Activated CD4-positive, alpha-beta memory T cell treated with anti-CD3 and anti-CD28 coated beads, Interleukin-2, amount 10 ng/mL, durations not matched to agents 7 days and 5 days (primary cell): ENCODE measurements at places on chromosomes 7 and 10.

DNA sequence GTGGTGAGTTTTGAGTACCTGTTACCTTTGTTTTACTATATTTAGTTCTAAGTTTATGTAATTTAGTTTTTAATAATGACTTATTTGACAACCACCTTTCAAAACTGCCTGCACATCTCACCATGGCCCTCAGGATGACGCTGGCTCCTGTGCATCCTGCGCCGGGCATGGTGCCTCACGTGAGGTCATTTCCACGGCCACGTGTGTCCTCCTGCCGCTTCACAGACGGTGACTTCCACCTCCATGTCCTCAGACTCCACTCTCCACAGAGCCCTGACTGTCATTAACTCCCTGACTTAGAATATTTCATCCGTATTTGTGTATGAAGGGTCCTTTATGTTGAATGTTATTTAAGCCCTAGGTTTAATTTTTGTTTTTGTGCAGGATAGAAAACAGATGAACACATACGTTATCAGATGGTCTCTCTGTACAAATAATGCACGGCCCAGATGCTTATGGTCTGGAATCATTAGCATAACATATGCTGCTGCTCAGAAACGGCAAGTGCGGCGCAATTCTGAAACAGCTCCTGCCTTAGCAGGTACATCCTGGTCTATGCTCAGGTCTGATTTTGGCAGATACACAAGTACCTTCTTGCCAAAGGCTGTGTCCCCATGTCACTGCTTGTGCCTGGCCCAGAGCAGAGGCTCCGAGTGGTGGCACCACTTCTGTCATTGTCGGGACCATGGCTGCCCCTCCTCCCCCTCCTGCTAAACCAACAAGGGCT is 155.8 kb downstream of the WDR37 start:
- DNase-seq = no peak

GRCh38 chr10:76463111-76463510 is 1031.7 kb downstream of the LRMDA start:
- no peak for DNase-seq

GRCh38 chr10:32556783-32557395 is 110.9 kb downstream of the CCDC7 start:
- DNase-seq = no peak

GRCh38 chr7:47693216-47693615 is 111.3 kb upstream of the TNS3 start:
- DNase-seq = no peak

- no peak for DNase-seq
These were observed 39.1 kb downstream of the CDK1 start for GRCh38 chr10:60817398-60817805.

- no peak for DNase-seq
These were observed 132.9 kb downstream of the CHN2 start for GRCh38 chr7:29327455-29327854.

DNA sequence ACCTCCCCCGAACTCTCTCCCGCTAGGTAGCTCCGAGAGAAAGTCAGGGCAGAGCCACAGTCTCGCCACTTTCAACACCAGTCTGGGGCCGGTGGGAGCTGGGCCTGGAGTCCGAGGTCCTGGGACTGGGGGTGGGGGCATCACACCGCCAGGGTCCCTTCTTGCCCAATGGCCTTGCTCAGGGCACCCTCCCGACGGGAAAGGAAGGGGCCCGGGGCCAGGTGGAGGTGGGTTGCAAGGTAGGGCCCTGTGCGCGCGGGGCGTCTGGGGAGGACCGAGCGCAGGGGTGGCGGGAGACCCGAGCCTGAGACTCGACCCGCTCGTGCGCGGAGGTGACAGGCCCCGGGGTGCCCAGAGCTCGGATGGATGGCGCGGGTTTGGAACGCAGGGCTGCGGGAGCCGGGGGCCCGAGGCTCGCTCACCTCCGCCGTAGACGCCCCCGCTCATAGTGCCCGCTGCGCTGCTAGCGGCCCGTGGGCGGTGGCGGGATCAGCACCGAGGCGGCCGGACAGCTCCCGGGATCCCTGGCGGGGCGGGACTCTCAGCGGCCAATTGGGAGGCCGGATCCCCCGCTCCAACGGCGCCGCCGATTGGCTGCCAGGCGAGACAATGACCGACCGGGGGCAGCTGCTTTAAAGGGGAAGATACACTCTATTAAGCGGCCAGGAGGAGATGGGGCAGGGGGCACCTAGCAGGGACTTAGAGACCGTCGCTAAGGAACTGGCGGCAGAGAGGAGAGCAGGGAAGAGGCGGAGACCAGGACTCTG is at the start of gene ACTL6B:
ACTL6B (minus strand) TSS at position 541 of the 767 bp plus-strand sequence; CDS start at position 447, 94 bp downstream.
- DNase-seq = peak; percentile 68

DNA sequence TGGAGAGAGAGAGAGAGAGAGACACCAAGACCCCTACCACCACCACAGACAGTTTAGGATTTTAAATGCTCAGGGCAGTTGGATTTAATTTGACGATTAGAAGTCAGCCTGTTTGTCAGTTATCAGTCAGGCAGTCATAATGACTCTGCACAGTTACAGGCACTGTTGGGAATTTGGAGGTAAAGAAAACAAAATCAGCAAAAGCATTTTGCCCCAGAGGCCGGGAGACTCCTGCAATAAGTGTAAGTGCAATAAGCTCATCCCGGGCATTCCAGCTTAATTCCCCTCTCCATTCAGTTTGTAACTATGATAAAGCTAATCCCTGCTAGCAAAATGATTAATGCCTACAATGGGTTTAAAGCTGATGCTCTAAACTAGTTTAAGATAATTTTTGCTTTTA is 13.5 kb downstream of the SEMA3C start:
- DNase-seq = no peak

- no peak for DNase-seq
These were observed 138.0 kb upstream of the NPS start for GRCh38 chr10:127411062-127411461.

GRCh38 chr7:152624228-152624627 is 51.7 kb downstream of the XRCC2 start:
- no peak for DNase-seq

DNA sequence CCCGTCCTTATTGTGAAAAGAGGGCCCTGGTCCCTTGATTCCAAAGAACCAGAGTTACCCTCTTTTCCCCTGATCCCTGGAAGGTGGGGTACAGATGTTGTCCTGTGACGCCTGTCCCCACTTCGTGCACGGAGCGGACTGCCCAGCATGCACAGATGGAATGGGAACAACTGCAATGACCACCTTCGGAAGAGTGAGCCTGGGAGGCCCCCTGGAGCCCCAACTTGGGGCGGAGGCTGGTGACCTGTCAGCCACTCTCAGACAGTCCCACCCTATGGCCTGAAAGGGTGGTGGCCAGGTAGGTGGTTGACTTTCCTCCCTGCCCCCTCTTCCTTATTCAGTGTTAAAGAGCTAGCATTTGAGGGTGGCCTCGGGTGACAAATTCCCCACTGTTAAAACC is 196.6 kb upstream of the GALNT17 start:
- DNase-seq = no peak

DNA sequence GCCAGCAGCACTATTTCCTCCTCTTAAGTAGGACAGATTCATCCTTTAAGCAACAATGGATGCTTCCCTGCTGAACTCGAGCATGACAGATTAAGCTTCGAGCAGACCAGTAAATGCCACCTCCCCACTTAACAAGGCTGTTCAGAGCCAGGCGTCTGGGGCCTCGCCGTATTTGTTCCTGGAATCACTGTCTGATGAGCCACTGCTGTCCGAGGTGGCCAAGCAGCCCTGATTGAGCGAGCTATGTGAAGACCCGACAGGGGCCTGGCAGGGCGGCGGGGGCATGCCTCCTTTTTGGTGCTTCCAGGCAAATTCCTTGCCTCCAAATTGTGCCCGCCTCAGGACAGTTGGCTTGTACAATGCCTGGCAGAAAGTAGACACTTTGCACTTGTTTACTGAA is 862.6 kb downstream of the NRG3 start:
- DNase-seq = no peak

DNA sequence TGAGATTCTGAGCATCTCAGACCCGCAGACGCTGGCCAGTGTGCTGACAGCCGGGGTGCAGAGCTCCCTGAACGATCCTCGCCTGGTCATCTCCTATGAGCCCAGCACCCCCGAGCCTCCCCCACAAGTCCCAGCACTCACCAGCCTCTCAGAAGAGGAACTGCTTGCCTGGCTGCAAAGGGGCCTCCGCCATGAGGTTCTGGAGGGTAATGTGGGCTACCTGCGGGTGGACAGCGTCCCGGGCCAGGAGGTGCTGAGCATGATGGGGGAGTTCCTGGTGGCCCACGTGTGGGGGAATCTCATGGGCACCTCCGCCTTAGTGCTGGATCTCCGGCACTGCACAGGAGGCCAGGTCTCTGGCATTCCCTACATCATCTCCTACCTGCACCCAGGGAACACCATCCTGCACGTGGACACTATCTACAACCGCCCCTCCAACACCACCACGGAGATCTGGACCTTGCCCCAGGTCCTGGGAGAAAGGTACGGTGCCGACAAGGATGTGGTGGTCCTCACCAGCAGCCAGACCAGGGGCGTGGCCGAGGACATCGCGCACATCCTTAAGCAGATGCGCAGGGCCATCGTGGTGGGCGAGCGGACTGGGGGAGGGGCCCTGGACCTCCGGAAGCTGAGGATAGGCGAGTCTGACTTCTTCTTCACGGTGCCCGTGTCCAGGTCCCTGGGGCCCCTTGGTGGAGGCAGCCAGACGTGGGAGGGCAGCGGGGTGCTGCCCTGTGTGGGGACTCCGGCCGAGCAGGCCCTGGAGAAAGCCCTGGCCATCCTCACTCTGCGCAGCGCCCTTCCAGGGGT is 703 bp downstream of the RBP3 start:
- no peak for DNase-seq

- DNase-seq = no peak
These were observed 140.6 kb downstream of the KIAA1217 start for GRCh38 chr10:24349379-24350001.

DNA sequence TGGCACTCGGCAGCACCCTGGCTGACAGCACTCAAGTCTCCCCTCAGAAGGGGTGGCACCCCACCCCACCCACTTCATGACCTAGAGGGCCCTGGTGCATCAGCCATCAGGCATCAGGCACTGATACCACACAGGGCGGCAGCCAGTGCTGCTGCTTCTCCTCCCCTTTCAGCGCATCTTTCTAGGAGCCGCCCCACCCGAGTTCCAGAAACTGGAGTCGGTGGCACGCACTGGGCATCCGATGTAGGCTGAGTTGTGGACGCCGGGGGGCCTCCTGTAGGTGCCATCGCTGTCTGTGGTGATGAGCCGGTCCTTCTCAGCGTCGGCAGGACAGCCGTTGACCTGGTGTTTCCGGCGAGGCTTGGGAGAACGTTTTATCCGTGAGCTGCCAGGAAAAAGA is 69.7 kb upstream of the ATP6V0A4 start:
- DNase-seq = no peak

DNA sequence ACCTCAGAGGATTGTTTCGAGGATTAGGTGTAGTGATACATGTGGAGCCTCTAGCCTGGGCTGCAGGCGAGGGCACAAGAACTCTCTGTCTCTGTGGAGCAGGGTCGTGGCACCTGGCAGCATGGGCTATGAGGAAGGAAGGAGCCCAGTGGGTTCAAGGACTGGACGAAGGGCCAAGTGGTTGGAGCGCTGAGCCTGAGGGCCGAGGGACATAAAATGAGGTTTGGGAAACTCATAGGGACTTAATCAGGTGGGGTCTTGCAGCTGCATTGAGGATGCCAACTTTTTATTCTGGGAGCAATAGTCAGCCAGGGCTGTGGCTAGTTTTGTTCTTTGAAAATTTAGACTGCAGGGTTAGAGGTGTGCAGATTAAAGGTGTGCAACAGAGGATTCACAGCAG is 33.0 kb upstream of the ZNF32 start:
- no peak for DNase-seq

DNA sequence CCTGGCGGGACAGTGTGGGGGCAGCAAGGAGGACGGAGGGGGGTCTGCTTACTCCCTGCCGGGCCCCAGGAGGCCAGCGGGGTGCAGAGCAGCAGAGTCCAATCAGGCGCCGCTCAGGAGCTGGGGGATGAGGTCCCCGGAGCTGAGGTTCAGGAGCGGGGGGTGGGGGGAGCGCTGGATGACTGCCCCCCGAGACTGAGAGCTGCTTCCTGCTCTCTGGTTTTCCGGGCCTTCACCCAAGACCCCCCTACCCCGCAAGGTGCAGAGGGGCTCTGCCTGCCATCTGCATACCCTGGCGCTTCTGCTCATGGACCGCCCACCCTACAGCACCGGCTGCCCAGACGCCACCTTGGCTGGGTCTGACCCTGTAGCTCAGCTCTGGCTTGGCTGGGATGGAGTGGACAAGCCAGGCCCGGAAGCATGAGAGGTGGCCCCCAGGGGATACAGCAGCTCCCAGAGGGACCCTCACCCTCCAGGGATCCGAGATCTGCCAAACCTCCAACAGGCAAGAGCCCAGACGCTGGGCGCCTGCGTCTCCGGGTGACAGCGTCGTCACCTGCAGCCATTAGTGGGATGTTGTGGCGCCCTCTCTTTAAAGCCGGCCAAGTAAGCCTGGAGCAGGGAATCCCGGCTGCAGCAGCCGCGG is 930 bp downstream of the KNDC1 start:
- no peak for DNase-seq

DNA sequence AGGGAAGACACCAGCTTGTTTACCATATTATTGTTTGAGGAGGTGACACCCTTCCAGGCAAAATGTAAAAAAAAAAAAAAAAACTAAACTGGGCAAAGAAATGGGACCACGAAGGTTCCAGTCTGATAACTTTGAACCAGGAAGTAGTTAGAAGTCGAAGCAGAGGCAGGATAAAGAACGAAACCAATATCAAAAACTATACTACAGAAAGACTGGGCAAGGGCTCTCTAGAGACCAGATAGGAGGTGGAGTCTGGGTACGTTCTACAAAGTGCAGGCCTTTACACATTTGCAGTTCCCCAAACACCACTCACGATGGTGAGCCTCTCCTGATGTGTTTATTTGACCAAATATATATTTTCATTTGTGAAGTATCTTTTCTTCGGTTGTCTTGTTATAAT is 125.7 kb upstream of the CDK1 start:
- no peak for DNase-seq

- DNase-seq = no peak
These were observed 17.7 kb upstream of the SHH start for GRCh38 chr7:155829796-155830470.

DNA sequence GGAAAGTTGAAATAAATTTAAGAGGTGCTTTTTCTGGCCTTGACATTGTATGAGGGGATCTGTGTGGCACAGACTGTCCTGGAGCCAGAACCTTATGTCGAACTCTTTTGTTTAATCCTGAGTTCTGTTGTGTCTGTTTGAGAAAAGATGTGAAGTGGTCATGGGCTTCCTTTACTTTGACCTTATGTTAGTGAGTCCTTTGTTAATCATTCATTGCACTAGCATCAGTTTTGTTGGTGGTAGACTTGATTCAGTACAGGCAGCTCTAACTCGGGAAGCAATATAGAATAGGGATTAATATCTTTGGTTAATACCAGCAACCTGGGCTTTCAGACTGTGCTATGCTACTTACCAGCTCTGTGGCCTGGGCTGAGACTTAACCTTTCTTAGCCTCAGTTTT is 123.9 kb upstream of the FZD1 start:
- DNase-seq = no peak

GRCh38 chr10:5566614-5567013 is 41.9 kb downstream of the CALML3 start:
- DNase-seq = no peak

DNA sequence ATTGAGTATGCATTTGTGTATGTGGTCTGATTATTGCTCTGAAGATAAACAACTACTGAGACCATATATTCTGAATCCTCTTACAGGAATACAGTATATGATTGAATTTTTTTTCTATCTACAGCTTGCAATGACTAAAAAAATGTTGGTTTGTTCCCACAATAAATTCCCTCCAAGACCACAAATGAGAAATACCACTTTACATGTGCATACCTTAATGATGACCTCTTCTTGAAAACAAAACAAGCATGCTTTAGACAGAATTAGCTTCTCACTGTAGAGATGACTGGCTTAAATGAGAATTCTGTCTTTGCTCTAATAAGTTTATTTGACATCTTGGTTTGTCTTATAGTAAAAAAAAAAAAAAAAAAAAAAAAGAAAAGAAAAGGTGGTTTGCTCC is 241.5 kb downstream of the PCDH15 start:
- no peak for DNase-seq
